Right lung (tissue), 10 donors: ENCODE measurements at places on chromosomes 3 and 15. TPM values are rescaled to one million over a fixed set of nuclear protein-coding genes. Genes with fewer than 3 reads are reported as not detected.

DNA sequence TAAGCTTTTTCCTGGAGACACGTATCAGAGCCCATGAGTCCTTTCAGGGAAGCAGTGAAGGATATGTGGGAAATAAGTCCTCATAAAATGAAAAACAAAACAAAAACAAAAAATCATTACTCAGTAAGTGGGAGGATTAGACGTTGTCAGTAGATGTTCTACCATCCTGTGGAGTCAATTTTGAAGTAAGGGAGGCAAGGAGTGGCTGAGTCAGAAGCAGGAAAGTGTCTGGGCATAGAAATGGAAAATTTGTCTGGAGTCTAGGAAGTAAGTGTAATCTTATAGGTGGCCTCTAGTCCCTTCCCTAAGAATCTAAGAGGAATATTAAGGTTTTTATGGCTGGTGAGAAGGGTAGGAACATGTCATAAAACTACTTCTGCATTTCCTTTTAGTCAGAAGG is 339.8 kb upstream of the SEMA6D start:
- no peak for DNase-seq

GRCh38 chr3:159371961-159372360 is 570.1 kb downstream of the MFSD1 start:
- DNase-seq, result no peak

DNA sequence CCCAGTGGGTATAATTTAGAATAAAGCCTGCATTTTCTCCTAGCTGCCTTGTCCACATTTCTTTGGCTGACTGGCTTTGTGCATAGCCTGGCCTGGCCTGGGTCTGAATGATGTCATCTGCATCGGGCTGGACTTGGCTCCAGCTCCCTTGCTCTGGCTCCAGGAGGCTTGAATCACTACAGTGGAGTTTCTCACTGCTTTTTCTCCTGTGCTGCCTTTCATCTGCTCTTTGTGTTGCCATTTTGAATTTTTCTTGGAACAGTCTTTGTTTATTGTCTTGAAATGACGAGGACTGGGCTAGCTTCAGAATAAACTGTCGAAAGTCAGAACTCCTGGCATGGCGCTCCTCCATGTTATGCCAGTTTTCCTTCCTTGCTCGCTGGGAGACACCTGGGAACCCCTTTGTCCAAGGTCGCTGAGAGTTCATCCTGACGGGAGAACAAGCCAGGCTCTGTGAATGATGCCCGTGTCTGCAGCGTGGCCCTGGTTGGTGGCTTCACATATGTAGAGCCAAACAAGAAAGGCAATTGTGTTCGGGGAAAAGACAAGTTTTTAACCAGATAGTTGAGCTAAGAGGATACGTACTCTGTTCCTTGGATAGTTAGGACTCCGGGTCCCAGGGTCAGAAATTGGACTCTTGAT is 258.9 kb downstream of the PDZRN3 start:
- peak; percentile 72 for DNase-seq

DNA sequence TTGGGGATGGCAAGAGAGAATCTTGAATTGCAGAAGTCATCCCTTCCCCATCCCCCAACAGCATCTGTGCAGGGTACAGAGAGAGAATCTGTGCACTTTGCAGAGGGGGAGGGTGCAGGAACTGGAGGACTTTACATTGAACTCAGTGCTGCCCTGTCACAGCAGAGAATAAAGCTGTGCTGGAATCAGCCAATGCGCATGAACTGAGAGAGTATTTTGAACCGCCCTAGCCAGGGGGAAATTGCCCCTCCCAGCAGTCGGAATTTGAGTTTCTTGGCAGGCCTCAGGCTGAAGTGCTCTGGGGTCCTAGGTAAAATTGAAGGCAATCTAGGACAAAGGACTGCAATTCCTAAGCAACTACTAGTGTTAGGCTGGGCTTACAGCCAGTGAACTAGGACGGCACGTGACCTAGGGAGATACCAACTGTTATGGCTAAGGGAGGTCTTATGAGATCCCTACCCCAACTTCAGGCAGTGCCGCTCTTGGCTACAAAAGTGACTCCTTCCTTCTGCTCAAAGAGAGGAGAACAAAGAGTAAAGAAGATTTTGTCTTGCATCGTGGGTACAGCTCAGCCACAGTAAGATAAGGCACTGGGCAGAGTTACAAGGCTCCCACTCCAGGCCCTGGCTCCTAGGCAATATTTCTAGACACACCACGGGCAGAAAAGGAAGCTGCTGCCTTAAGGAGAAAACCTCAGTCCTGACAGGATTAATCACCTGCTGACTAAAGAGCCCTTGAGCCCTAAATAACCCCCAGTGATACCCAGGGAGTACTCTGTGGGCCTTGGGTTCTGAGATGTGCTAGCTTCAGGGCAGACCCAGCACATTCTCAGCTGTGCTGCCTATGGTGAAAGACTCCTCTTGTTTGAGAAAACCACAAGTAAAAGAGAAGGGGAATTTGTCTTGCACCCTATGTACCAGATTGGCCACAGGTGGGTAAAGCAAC is 300.5 kb upstream of the ALCAM start:
- DNase-seq, result no peak

DNA sequence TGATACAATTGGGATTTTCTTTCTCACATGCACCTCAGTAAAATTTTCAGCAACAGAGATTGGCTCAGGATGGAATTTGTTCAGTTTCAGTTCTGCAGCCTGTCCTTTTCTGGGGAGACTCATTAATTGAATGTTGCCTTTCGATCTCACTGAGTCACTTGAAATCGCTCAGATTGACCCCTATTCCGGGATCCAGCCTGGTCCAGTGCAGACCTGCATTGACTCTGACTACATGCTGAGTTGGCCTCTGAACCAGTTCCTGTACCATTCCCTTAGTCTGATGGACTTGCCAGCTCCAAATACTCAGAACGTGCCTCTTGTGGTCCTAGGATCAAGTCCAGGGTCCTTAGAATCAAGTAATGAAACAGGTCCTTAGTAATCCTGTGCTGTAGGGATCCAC is 9.4 kb downstream of the IGF1R start:
- no peak for DNase-seq

FANCD2 gene
- 15.5 TPM for polyA plus RNA-seq
